GM12878 (cell line): ENCODE measurements at places on chromosomes 1 and 21. TPM values are rescaled to one million over a fixed set of nuclear protein-coding genes. Genes with fewer than 3 reads are reported as not detected.

TTC22 gene
- polyA plus RNA-seq = 1.3 and 1.9 TPM in 2 replicates

GRCh38 chr21:33437140-33437539, 33.9 kb downstream of the IFNGR2 start:
- peaks cover 49% of the 10 kb centered on the region for H3K4me1 ChIP-seq
- H3K36me3 ChIP-seq = peaks cover 18% of the 10 kb centered on the region
- H3K4me3 ChIP-seq = no peak overlapping the region
- H3K27ac ChIP-seq = no peak overlapping the region

DNA sequence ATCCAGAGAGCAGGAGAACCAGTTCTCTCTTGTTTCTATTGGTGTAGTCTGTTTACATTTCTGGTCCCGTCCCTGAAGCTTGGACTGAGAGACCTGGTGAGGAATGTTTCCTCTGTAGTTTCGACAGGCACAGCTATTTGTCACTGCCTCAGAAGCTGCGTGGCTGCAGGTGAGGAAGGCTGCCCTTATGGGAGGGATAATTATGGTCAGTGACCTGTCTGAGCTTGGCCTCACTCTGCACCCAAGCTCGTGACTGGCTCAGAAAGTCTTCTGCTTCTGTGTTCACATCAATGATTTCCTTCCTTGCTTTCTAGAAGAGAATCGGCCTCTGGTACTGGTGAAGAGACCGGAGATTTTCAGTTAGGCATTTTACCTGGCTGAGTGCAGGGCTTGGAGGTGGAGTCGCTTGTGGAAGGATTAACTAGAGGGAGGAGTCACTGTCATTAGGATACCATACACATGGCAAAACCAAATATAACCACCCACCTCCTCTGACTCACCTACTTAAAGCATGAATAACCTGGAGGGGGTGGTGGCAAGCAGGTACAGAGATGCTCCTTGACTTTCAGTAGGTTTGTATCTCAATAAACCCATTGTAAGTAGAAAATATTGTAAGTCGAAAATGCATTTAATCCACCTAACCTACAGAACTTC, 19.9 kb upstream of the WDR26 start:
- no peak overlapping the region for H3K4me3 ChIP-seq
- H3K27ac ChIP-seq = no peak overlapping the region
- no peaks in the 10 kb centered on the region for H3K4me1 ChIP-seq
- DNase-seq = no peak
- no peaks in the 10 kb centered on the region for H3K27me3 ChIP-seq

DNA sequence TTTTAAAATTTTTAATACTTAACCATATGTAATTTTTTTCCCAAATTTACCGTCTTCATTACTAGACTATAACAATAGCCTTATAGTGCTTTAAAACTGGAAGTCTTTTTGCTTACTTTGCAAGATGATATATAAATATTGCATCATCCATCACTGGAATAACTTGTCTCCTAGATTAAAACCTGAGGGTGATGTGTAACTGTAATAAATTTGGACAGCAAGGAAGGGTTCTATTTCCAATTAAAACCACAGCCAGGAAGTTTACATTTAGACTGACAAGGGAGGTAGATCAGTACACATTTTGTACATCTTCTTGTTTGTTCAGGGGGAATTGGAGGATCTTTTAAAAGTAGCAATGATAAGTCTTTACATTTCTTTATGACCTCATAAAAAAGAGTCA, 21.9 kb downstream of the NTNG1 start:
- H3K4me3 ChIP-seq = no peak overlapping the region
- no peaks in the 10 kb centered on the region for H3K4me1 ChIP-seq
- H3K27ac ChIP-seq = no peak overlapping the region
- no peaks in the 10 kb centered on the region; the same call in 1 of the 2 replicates for H3K27me3 ChIP-seq

DNA sequence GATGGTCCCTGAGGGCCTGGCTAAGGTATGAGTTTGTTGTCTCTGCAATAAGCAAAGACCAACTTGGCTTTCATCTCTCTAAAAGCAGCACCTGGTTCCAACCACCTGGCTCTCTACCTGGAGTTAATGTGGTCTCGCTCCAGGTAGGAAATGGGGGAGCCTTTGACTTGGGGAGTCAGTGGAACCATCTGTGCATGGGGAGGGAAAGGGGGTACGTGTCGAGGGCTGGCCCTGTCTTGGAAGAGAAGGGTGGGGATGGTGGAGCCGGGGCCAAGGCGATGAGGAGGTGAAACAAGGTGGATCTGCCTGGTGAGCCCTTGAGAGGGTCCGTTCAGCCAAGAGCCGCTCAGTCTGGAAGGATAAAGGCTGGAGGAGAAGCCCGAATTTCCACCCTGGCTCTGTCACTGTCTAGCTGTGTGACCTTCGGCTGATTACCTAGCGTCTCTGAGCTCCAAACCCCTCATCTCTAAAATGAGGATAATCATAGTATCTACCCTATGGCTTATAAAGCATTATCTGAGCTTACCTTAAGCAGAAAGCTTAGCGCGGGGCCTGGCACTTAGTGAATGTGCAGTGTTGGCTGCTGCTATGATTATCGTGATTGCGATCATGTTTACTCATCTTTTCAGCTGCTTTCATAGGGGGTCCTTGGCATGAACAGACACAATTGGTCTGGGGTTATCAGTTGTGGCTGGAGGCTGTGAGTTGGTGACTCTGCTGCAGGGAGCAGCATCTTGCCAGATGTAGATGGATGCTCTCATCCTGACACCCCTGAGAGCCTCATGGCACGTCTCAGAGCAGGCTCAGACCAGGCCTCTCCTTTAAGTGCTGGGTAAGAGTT, 78.7 kb downstream of the ACTL8 start:
- no peak overlapping the region for H3K4me3 ChIP-seq
- H3K4me1 ChIP-seq = no peaks in the 10 kb centered on the region
- no peak overlapping the region for H3K27ac ChIP-seq
- H3K36me3 ChIP-seq = no peaks in the 10 kb centered on the region
- H3K27me3 ChIP-seq = no peaks in the 10 kb centered on the region
- DNase-seq = no peak

MXRA8 gene
- polyA plus RNA-seq = 0.15 and 0.21 TPM in 2 replicates

TMEM63A gene
- polyA plus RNA-seq = 10.6 and 15.9 TPM in 2 replicates

OR2L3 gene
- polyA plus RNA-seq = not detected in 2 replicates

KRTAP19-1 gene
- polyA plus RNA-seq = not detected in 2 replicates

DNA sequence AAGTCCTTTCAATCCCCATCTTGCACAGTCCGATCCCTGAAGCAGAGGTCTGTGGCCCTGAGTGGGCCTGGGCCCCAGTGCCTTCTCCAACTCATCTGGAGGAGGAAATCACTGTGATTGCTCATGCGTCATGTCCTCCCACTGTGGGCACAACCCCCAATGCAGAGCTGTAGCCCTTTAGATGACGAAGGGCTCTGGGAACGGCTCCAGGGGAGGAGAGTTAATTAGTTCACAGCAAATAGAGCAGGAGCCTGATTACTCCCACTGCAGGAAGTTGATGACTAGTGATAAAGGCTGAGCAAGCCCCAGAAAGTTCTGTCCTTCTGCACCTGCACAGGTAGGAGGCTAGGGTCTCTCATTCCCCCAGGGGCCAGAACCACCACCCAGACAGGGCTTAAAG, 111.5 kb downstream of the CCDC185 start:
- no peak overlapping the region for H3K4me3 ChIP-seq
- no peak for DNase-seq
- no peaks in the 10 kb centered on the region for H3K36me3 ChIP-seq
- H3K4me1 ChIP-seq = no peaks in the 10 kb centered on the region
- H3K27me3 ChIP-seq = no peaks in the 10 kb centered on the region

GRCh38 chr1:90174246-90174645, 179.3 kb downstream of the ZNF326 start:
- DNase-seq = no peak
- no peaks in the 10 kb centered on the region for H3K4me1 ChIP-seq
- H3K4me3 ChIP-seq = no peak overlapping the region
- no peaks in the 10 kb centered on the region for H3K36me3 ChIP-seq
- no peaks in the 10 kb centered on the region for H3K27me3 ChIP-seq
- no peak overlapping the region for H3K27ac ChIP-seq

DNA sequence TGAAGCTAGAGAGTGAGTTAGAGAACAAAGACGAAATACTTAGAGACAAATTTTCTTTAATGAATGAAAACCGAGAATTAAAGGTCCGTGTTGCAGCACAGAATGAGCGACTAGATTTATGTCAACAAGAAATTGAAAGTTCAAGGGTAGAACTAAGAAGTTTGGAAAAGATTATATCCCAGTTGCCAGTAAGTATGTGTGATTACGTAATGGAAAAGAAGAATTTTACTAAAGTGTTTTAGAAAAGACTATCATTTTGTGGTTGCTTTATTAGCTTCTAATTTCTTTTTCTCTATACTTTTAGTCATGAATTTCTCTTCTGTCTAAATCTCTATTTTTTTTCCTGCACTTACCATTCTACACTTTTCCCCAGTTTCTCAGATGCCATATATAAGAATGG, 26.7 kb downstream of the CCDC18 start:
- H3K4me1 ChIP-seq = no peaks in the 10 kb centered on the region
- H3K36me3 ChIP-seq = no peaks in the 10 kb centered on the region; the same call in 1 of the 2 replicates
- no peak for DNase-seq

GRCh38 chr1:20399606-20400180, 86.3 kb downstream of the CAMK2N1 start:
- no peak overlapping the region for H3K27ac ChIP-seq
- no peaks in the 10 kb centered on the region for H3K4me1 ChIP-seq
- no peak overlapping the region for H3K4me3 ChIP-seq
- H3K27me3 ChIP-seq = peaks cover 3% of the 10 kb centered on the region

FCRL1 gene
- polyA plus RNA-seq = 0.14 TPM in 1 of 2 replicates, not detected in the other

EFCAB14 gene
- 36.8 and 38.3 TPM in 2 replicates for polyA plus RNA-seq

DNA sequence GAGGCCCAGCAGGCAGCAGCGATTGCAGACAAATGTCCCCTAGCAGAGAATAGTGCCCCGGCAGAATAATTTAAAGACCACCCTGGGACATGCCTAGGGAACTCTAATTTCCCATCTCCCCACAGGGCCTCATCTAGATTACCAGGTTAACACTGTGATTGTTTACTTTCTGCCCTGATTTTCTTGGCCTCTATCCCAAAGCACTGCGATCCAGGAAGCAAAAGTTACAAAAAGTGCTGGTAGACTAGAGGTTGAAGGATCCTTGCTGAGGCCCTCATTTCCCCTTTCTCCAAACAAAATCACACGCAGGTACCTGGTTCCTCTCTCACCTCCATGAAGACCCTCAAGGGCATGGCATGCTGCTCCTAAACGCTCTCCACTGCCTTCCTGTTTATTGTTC, 229.7 kb downstream of the C1orf94 start:
- no peak for DNase-seq
- H3K27ac ChIP-seq = no peak overlapping the region
- H3K36me3 ChIP-seq = no peaks in the 10 kb centered on the region
- H3K4me1 ChIP-seq = no peaks in the 10 kb centered on the region
- H3K4me3 ChIP-seq = no peak overlapping the region

GRCh38 chr21:42062236-42063022, 8.7 kb upstream of the UMODL1 start:
- H3K4me3 ChIP-seq = peak overlapping the region; percentile 72
- H3K4me1 ChIP-seq = peaks cover 54% of the 10 kb centered on the region
- no peaks in the 10 kb centered on the region for H3K27me3 ChIP-seq
- DNase-seq = peak; percentile 82

GRCh38 chr1:99919220-99919619, 50.6 kb upstream of the SLC35A3 start:
- no peak overlapping the region for H3K4me3 ChIP-seq
- H3K27ac ChIP-seq = no peak overlapping the region
- H3K4me1 ChIP-seq = no peaks in the 10 kb centered on the region
- no peaks in the 10 kb centered on the region for H3K27me3 ChIP-seq
- H3K36me3 ChIP-seq = no peaks in the 10 kb centered on the region; the same call in none of the 2 replicates

- DNase-seq = no peak
- no peaks in the 10 kb centered on the region for H3K36me3 ChIP-seq
- no peaks in the 10 kb centered on the region for H3K27me3 ChIP-seq
- no peak overlapping the region for H3K27ac ChIP-seq
- H3K4me3 ChIP-seq = no peak overlapping the region
Measured at GRCh38 chr1:50620680-50621329, 197.6 kb upstream of the DMRTA2 start.

LAMC2 gene
- polyA plus RNA-seq = 1.1 and 1.5 TPM in 2 replicates

DNA sequence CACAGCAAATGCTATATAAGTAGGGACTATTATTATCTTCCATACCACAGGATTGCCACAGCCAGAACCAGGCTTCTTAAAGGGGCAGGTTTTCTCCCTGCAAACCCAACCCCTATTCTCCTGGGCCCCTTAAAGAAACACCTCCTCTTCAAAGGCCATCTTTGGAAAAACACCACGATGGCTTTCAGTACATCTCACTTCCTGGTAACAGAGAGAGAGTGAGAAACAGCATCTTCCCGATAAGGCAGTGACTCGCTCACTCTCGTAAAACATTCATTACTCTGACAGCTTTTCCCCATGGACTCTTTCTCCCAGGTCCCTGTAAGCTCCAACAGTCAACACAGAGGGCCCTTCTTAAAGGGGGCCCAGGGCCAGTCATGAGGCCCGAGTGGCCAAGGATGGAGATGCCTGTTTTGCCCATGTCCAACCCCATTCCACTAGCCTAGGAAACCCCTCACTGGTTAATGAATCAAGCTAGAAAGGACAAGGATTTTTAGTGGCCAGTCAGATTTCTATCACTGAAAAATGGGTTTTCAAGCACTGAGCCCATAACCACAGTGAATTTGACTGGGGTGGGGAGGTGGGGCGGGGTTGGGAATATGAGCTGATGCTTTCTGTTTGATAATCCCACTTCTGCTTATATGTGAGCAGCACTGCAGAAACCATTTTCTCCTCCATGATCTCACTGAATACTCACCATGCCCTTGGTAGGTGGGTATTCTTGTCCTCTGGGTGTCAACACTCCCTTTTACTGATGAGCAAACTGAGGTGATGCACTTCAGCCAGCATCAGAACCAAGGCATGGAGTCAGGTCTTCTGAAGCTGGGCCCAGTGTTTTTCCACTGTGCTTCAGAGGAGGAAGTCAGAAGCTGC, 3.6 kb upstream of the NAV1 start:
- peaks cover 29% of the 10 kb centered on the region for H3K27me3 ChIP-seq
- H3K4me3 ChIP-seq = no peak overlapping the region
- no peak overlapping the region for H3K27ac ChIP-seq
- no peaks in the 10 kb centered on the region for H3K36me3 ChIP-seq
- no peaks in the 10 kb centered on the region for H3K4me1 ChIP-seq
- no peak for DNase-seq

DNA sequence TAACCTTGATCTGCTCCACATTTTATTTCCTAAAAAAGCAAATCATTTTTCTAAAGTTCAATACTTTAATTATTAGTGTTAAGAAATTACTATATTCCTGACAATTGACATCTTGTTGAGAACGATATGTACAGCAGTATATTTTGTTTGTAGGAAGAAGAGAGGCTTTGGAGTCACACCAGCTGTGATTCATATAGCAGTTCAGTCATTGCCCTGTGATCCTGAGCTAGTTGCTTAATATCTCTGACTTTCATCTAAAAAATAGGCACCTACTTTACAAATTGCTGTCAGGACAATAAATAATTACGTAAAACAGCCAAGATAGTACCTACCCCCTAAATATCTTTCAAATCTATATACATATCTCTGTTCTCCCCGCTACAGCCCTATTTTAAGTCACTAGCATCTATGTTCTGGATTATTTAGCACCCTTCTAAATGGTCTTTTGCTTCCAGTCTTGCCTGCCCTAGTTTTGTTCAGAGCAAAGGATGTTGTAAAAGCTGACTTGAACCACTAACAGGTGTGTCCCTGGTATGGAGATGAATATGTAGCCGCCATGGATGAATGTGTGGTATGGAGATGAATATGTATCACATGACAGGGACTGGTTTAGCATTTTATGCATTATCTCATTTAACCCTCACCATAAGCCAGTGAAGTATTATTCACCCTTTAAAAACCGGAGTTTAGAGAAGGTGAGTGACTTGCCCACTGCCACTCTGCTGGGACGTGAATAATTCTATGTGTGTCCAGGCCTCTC, 42.2 kb downstream of the RNF220 start:
- no peak for DNase-seq
- no peak overlapping the region for H3K27ac ChIP-seq
- no peaks in the 10 kb centered on the region for H3K36me3 ChIP-seq
- no peaks in the 10 kb centered on the region for H3K4me1 ChIP-seq
- H3K4me3 ChIP-seq = no peak overlapping the region
- H3K27me3 ChIP-seq = peaks cover 3% of the 10 kb centered on the region; the same call in 1 of the 2 replicates

FCRL5 gene
- polyA plus RNA-seq = 0.90 and 1.1 TPM in 2 replicates
